ENCODE measurements at places on chromosomes 3 and 15. TPM values are rescaled to one million over a fixed set of nuclear protein-coding genes. Genes with fewer than 3 reads are reported as not detected.

The LRRC34 gene
- total RNA-seq = 17.1 TPM

The GPR156 gene
- 0.51 TPM for total RNA-seq

The TF gene
- not detected for total RNA-seq

The NANOGP8 gene
- total RNA-seq = not detected

The SCG3 gene
- not detected for total RNA-seq

The EPHB3 gene
- total RNA-seq = 0.92 TPM

The STX19 gene
- total RNA-seq = not detected

The SERINC4 gene
- total RNA-seq = not detected

The APPL1 gene
- total RNA-seq = 27.0 TPM

The CLSTN2 gene
- total RNA-seq = 3.0 TPM

The CCR1 gene
- not detected for total RNA-seq

The ABI3BP gene
- total RNA-seq = not detected

The MOBP gene
- total RNA-seq = not detected

DNA sequence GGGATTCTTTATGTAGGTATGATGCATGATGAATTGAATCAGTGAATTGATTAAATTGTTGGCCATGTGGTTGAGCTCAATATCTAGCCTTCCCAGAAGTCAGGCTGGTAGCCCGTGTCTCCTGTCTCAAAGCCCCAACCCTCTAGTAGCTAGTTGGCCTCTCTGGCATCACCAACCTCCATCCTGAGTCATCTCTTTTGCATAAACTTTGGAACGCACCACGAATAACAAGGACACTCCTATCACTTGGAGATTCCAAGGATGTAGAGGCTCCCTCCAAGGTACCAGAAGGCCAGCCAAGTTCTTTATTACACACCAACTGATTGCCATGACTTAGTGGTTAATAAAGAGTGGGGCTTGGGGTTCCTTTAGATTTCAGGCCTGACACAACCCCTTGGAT, 148.4 kb downstream of the APBA2 start:
- no peak for DNase-seq

GRCh38 chr3:153666991-153667740, 454.0 kb upstream of the ARHGEF26 start:
- no peak for DNase-seq

DNA sequence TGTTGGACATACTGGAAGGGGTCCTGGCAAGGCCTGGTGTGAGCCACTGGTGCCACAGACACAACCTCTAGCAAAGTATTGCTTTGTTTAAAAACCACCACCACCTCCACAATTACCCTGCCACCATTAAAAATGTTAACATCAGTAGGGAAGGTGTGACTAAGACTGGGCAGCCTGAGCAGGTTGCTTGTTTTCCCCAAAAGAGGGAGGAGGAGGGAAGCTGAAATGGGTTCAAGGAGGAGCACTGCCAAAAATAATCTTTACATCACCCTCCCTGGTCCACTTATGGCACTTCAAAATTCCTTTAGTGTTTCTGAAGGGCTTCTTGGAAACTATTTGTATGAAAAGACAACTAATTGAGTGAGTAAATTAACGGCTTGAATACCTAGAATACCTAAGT, 99.8 kb upstream of the FGF7 start:
- DNase-seq = no peak

DNA sequence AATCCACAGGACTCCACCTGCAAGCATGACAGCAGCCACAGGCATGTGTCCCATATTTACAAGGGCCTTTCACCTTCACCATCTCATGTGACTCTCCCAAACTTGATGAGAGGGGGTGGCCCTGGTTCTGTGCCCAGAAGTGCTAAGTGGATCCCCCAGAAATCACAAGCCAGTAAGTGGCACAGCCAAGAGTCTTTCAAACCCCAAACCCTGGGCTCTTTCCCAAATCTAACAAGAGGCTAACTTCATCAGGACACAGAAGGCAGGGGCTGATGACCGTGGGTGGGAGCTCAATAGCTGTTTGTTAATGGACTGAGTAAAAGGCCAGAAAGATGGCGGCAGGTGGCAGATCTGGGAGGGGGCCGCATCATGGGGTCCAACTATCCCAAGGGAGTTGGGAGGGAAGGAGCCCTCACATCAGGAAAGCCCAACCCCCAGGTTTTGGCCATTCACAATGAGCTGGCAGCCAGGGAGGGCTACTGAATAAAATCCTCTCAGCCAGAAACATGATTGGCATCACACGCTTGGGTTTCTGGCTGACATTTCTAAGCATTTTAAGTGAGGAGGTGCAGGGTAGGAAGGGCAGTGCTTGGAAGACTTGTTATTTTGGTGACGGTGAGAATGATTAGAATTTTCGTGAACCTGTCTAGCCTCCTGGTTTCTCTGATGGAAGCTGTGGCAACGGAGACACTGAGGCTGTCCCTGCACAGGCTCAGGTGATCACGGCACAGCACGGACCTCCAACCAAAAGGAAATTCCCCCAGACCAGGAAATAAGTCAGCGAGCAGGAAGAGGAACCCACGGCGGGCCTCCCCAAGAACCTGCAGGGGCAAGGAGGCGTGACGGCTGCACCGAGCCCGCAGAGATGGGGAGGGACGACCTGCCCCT, 109.3 kb downstream of the OXNAD1 start:
- DNase-seq = no peak

GRCh38 chr3:42906070-42906847, at the start of gene ZNF662:
Gene ZNF662, plus strand, starts transcription at chr3:42906142. Its CDS starts 1,973 bp downstream, at chr3:42908115.
- no peak for DNase-seq

GRCh38 chr3:17707813-17708543, 34.5 kb downstream of the TBC1D5 start:
- DNase-seq = no peak

- peak; percentile 91 for DNase-seq
Observed at GRCh38 chr3:172607305-172608121, 84.3 kb upstream of the TNFSF10 start.

DNA sequence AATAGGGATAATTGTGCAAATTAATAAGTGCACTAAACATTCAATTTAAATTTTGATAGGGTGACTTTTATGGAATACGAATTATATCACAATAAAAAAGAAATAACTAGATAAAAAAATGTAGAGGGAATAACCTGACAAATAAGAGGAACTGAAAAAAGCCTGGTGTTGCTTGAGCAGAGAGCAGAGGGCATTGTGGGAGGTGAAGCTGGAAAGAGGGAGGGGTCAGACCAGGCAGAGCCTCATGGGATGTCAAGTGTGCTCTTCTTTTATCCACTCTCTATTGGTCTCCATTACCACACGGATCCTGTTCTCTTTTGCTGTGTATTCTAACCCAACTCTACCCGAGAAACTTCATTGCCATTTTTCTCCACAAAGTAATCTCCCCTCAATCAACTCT, 264.0 kb upstream of the CRBN start:
- DNase-seq = no peak

DNA sequence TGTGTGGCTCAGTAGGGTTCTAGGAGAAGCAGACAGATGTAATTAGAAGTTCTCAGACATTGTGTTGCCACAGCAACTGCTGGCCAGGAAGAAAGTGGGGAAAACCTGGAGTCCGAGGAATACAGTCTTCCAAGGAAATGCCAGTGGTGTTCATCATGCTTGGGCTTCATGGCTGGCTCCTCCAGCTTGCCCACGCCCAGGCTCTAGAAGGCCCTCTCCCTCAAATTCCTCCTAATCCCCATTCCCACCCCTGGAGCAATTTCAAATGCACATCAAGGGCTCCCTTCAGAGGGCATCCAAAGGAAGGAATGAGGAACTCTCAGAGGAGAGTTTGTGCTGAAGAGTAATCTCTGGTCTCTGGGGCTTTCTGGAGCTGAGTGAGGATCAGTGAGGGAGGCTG, 21.9 kb downstream of the FSTL1 start:
- DNase-seq = no peak

DNA sequence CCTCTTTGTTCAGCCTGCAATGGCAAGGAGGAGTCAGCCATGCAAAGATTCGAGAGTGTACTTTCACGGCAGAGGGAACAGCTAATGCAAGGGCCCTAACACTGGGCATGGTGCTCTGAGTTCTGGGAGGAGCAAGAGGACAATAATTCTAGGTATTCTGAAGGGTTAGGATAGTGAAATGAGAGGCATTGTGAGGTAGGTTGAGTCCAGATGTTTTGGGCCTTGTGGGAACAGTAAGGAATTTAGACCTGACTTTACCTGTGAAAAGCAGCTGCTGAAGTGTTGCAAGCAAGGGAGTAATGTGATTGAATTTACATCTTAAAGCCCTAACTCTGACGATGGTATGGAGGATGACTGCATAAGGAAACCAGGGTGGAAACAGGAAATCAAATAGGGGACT, 211.6 kb downstream of the CNTN3 start:
- no peak for DNase-seq

DNA sequence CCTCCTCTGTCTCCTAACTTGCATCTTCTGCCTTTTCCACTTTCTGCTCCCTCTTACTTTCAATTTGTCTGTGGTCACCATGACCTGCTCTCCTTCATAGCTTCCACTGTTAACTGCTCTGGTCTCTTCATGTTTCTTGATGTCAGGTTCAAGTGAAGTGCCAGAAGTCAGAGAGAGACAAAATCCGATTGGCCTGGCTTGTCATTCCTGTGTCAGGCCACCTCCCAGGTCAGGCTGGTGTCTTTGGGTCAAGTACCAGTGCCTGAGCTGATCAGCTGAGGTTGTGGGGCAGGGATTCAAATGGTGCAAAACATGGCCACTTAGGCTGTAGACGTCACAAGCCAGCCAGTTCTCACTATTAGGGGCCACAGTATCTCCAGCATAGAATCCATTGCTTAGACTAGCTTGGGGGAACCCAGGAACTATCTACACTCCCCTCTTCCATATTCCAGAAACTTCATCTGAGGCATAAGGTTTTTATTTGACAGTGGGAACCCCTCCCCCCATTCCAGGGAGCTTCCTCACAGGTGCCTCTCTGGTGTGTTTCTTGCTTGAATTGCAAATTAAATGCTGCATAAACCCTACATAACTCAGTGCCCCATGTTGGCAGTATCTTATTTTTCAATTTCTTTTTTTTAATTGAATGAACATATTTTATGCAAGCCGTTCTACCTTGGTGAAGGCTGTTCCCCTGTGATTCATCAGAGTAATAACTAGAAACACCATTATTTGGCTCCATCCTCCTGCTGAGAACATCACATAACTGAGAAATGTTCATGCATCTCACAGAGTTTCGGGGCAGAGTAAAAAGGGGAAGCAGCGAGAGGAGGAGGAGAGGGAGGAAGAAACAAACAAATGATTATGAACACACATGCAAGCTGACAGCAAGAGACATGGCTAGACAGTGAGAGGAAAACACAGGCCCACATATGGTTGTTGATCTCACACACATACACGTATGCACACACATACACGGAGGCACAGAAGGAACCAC, 175.8 kb downstream of the TLE3 start:
- no peak for DNase-seq

DNA sequence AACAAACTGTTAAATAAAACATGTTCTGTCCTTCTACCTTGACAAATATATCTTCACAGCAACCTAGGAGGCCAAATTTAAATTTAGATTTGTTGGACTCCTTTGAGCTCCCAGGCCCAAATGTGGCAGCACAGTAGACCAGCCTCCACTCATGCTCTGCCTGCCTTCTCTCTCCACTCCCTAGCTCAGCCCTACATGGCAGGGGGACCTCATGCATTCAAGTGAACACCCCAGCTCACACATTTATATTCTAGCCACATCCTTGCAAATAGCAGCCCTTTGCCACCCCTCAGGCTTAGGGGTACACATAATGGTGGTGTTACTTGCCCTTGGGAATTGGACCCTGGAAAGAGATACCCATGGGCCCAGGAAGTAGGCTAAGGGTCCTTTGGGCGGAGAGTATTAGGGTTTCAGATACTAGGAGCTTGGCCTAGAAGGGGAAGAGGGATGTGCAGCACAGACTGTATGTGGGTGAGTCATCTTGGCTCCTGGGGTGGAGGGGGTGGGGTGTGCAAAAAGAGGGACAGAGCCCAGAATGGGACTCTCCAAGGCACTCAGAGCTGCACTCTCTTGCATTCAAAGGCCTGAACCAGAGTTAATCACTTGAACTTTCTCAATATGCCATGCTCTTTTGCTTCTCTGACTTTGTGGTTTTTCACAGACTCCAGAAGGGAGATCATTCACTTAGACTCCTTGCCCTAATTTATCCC, 268.4 kb upstream of the ROPN1 start:
- DNase-seq = peak; percentile 51

DNA sequence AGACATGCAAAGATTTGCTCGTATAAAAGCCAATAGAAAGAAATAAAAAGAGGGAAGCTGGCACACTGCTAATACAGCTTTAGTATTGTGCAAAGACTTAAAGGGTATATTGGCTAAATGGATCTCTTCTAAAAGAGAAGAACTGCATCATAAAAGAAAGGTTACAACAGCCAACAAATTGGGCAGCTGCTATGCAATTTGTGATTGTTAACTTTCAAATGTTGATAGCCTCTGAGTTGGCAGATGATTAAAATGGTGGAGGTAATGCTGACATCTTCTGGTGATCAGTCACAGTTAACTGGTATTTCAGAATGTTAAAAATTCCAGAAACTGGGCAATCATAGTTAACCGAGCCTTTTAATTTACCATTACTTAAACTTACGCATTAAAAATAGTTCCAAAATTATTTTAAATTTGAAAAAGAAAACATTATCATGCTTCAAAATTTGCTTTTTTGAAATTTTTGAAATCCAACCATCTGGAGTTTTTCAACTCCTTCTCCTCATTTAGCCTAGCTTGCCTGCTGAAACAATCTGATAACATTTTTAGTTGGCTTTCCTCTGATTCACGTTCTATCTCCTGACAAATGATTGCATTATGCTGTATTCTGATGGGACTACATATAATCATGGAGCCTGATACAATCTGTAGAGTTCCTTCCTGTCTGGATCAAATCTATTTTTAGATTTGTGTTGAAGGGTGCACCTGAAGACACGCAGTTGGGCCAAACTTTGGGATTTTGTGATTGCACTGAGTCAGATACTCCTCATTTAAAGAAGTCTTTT, 144.0 kb upstream of the PDZRN3 start:
- DNase-seq = no peak

DNA sequence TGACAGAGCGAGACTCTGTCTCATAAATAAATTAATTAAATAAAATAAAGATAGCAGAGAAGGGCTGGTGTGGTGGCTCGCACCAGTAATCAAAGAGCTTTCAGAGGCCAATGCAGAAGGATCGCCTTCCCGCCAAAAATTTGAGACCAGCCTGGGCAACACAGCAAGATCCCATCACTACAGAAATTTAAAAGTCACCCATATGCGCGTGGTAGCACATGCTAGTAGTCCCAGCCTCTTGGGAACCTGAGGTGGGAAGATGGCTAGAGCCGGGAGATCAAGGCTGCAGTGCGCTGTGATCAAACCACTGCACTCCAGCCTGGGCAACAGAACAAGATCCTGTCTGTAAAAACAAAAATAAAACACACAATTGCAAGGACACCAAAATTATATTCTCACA, 9.6 kb downstream of the SMARCC1 start:
- no peak for DNase-seq

DNA sequence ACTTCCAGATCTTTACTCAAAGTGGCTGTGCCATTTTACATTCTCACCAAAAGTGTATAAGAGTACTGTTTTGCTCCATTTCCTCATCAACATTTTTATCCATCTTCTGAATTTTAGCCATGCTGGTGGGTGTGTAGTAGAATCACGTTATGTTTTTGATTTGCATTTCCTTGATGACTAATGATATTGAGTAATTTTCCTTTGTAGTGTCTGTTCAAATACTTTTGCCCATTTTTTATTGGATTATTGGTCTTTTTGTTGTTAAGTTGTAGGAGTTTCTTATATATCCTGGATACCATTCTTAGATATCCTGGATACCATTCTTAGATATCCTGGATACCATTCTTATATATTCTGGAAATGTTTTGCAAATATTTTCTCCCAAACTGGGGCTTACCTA, 344.9 kb downstream of the LRRC3B start:
- DNase-seq = no peak

GRCh38 chr3:174276826-174277225, 582.3 kb upstream of the NAALADL2 start:
- no peak for DNase-seq

- DNase-seq = no peak
Observed at GRCh38 chr15:85289677-85290365, 90.6 kb upstream of the AKAP13 start.

Measured in epithelial cell of proximal tubule (primary cell).